ENCODE measurements at places on chromosomes 7 and 10. TPM values are rescaled to one million over a fixed set of nuclear protein-coding genes. Genes with fewer than 3 reads are reported as not detected.

- no peak for DNase-seq
- H3K27ac ChIP-seq = peak overlapping the region; percentile 45
- H3K4me3 ChIP-seq = no peak overlapping the region
- no peaks in the 10 kb centered on the region for H3K27me3 ChIP-seq
Measured at GRCh38 chr7:17015598-17016031, 133.8 kb upstream of the AGR3 start.

DNA sequence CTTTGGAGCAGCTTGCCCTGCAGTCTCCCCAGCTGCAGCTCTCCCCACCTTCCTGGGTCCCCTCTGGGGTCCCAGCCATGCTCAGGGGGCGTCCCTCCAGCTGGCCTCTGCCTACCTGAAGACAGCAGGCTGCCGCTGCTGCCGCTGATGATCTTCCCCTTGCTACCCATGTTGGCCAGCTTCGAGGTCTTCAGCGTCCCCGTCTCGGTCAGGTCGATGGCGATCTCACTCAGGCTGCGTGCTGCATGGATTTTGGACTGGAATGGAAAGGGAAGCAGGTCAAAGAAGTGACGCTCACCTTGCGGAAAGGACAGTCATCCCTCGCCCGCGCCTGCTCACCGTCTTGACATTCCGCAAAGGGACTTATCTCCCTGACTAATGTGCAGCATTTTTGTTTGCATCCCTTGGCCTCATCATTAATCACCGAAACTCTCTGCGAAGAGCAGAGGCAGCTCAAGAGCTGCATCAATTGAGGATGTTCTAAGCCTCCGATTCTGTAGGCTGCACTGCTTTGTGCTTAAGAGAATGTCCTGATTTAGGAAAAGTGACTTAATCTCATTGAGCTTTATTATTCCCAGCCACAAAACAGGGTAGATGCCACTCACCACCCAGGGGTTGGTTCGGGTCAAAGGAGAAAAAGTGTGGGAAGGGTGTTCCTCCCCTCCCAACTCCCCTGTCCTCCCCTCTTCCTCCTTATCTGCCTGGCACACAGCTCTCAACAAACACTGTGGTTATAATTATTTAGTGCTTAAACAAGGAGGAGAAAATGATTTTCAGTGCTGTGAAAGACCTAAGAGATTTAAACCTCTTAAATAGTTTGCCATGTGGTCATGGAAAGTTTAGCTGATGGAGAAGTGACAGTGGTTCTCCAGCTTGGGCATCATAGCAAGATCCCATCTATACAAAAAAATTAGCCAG is 107.3 kb downstream of the PRPF18 start:
- no peak overlapping the region for H3K27ac ChIP-seq
- no peak for DNase-seq
- H3K4me1 ChIP-seq = no peaks in the 10 kb centered on the region
- H3K4me3 ChIP-seq = no peak overlapping the region
- no peaks in the 10 kb centered on the region for H3K36me3 ChIP-seq

DNA sequence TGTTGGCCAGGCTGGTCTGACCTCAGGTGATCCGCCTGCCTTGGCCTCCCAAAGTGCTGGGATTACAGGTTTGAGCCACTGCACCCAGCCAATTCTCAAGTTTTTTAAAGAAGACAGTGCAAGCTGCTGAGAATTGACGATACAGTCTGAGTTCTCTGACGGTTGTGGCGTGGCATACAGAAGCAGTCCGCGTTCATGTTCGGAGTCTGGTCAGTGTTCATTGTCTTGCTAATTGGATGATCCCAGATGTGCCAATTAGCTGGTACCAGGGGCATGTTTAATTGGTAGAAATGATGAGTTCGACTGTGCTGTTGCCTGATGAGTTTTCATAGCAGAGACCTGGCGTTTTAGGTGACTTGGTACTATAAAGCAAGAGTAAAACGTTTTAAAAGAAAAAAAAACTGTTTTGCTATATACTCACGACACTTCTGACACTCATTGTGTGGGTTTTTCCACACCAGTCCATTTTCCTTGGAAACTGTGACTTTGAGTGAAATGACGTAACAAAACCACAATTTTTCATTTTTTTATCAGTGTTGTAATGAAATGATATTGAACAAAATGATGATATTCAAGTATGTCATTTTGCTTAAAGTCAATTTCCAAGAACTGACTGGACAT is 32.3 kb downstream of the CAMK1D start:
- H3K36me3 ChIP-seq = no peaks in the 10 kb centered on the region
- H3K27me3 ChIP-seq = no peaks in the 10 kb centered on the region
- H3K27ac ChIP-seq = no peak overlapping the region
- H3K4me3 ChIP-seq = no peak overlapping the region
- DNase-seq = no peak
- H3K4me1 ChIP-seq = no peaks in the 10 kb centered on the region

GRCh38 chr7:44104860-44105771 is 971 bp downstream of the AEBP1 start:
- no peaks in the 10 kb centered on the region for H3K27me3 ChIP-seq
- H3K4me1 ChIP-seq = no peaks in the 10 kb centered on the region
- H3K4me3 ChIP-seq = peak overlapping the region; percentile 70

The COX19 gene
- 8.5 TPM for total RNA-seq

The GRID2IP gene
- 0.88 TPM for total RNA-seq

DNA sequence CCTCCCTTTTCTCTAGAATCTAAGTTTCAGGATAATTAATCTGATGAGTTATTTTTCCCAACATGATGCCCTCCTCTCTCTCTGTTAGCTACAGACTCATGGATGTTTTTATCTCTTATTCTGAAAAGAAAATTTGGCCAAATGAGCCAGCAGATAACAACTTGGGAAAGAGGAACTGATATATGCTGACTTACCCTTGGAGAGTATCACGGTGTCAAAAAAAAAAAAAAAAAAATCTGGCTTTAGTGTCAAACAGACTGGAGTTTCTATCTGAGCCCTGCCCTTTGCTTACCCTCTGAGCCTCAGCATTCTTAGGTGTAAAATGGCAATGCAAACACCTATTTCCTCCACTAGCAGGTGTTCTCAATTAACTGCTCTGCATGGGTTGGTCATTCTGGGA is 190.4 kb downstream of the AHR start:
- H3K4me3 ChIP-seq = no peak overlapping the region
- H3K36me3 ChIP-seq = no peaks in the 10 kb centered on the region
- no peaks in the 10 kb centered on the region for H3K27me3 ChIP-seq
- H3K27ac ChIP-seq = peak overlapping the region; percentile 62

DNA sequence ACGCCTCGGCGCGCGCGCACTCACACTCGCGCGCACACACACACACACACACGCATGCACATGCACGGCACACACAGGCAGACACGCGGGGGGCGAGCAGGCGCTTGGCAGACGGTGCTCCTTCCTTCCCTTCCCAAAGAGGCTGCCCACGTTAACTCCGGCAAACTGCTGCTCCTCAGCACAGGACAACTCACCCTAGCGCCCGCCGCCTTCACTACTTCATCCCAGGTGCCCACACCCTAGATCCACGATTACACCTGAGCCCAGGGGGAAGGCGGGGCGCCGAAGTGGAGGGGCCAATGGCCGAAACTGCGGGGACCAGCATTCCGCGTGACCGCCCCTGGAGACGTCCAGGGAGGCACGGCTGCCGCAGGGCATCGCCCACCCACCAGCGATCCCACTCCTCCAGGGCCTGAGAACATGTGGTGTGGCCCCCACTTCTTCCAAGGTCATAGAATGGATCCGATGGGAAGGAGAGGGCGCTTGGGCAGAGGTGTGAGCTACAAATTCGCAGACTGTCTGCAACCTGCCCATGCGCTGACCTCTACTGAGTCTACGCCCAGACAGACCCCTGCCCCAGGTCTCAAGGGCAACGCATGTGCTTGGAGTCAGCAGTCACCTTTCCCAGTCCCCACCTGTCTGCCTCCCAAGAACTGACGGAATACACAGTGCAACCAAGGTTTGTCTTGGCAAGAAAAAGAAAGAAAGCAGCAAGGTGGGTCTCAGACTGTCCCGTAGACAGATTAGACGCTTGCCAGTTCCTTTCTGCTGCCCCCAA is 74.6 kb downstream of the CALN1 start:
- peaks cover 45% of the 10 kb centered on the region for H3K27me3 ChIP-seq
- H3K27ac ChIP-seq = no peak overlapping the region
- H3K4me3 ChIP-seq = peak overlapping the region; percentile 37
- no peak for DNase-seq

GRCh38 chr10:124827474-124827873 is 25.9 kb downstream of the ABRAXAS2 start:
- H3K4me1 ChIP-seq = no peaks in the 10 kb centered on the region
- no peak overlapping the region for H3K4me3 ChIP-seq
- H3K27me3 ChIP-seq = no peaks in the 10 kb centered on the region

GRCh38 chr7:28002638-28003037 is 178.0 kb downstream of the JAZF1 start:
- no peak overlapping the region for H3K4me3 ChIP-seq
- no peaks in the 10 kb centered on the region for H3K27me3 ChIP-seq
- no peak for DNase-seq
- H3K27ac ChIP-seq = no peak overlapping the region
- H3K36me3 ChIP-seq = no peaks in the 10 kb centered on the region

DNA sequence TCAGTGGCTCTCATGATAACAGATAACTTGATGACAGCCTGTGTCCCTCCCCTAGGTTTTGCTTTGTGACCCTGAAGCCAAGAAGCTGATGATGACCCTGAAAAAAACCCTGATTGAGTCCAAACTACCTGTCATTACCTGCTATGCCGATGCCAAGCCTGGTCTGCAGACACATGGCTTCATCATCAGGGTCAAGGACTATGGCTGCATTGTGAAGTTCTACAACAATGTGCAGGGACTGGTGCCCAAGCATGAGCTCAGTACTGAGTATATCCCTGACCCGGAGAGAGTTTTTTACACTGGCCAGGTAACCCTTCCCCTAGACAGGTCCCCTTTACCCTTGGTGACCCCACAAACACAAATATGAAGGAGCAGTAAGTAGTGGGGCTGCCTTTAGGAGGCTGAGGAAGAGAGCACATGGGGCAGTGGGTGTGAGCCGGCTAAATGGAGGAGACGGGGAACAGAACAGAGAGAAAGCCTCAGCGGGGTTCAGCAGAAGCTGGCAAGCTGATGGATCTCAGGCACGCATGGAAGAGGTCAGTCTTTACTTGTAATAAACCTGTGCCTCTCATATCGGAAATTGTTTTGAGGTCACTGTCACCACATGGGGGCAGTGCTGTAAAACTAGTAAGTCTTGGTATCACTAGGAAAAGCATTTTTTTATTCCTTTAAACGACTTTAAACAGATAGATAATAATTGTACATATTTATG is 20.2 kb downstream of the PDCD11 start:
- peak; percentile 52 for DNase-seq
- no peaks in the 10 kb centered on the region for H3K4me1 ChIP-seq
- no peak overlapping the region for H3K4me3 ChIP-seq
- no peak overlapping the region for H3K27ac ChIP-seq
- H3K27me3 ChIP-seq = no peaks in the 10 kb centered on the region

- no peak overlapping the region for H3K4me3 ChIP-seq
- H3K27me3 ChIP-seq = no peaks in the 10 kb centered on the region
- H3K36me3 ChIP-seq = no peaks in the 10 kb centered on the region
- DNase-seq = no peak
- H3K4me1 ChIP-seq = no peaks in the 10 kb centered on the region
Measured at GRCh38 chr7:35446091-35446490, 192.2 kb upstream of the TBX20 start.

- H3K36me3 ChIP-seq = no peaks in the 10 kb centered on the region
- H3K4me1 ChIP-seq = no peaks in the 10 kb centered on the region
- peak overlapping the region; percentile 60 for H3K27ac ChIP-seq
- H3K4me3 ChIP-seq = no peak overlapping the region
- H3K27me3 ChIP-seq = no peaks in the 10 kb centered on the region
- no peak for DNase-seq
Measured at GRCh38 chr7:13028036-13028824, 340.8 kb downstream of the ARL4A start.

The ZNF789 gene
- 4.6 TPM for total RNA-seq

GRCh38 chr10:43259213-43259991 is 7.5 kb downstream of the RASGEF1A start:
- H3K27me3 ChIP-seq = no peaks in the 10 kb centered on the region
- no peak overlapping the region for H3K4me3 ChIP-seq
- DNase-seq = no peak

DNA sequence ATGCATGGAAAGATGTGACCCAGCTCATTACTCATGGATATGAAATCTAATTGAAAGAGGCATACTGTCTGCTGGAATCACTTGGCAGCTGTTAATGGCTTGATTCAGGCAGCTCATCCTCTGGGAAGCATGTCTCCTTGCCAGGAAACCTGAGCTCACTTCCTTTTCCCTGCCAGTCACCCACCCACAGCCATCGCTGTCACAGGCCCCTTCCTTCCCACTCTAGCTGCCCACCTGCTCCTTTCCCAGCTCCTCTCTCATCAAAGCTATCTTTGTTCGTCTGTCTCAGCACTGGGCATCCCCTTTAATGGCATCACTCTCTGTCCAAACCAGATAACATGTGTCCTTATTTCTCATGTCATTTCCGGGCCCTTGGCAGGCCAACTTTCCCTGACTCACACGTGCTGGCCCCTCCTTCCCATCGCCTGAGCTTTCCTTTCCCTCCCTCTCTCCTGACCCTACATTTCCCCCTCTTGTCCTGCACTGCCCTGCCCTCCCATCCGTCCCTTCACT is 721.9 kb downstream of the TNS3 start:
- no peak for DNase-seq
- no peak overlapping the region for H3K27ac ChIP-seq
- no peak overlapping the region for H3K4me3 ChIP-seq
- H3K27me3 ChIP-seq = no peaks in the 10 kb centered on the region
- H3K4me1 ChIP-seq = no peaks in the 10 kb centered on the region
- H3K36me3 ChIP-seq = no peaks in the 10 kb centered on the region

- no peak overlapping the region for H3K27ac ChIP-seq
- no peak for DNase-seq
- H3K27me3 ChIP-seq = no peaks in the 10 kb centered on the region
- no peaks in the 10 kb centered on the region for H3K4me1 ChIP-seq
Measured at GRCh38 chr10:58638388-58638787, 125.7 kb downstream of the BICC1 start.

- DNase-seq = peak; percentile 4
- no peaks in the 10 kb centered on the region for H3K4me1 ChIP-seq
- no peak overlapping the region for H3K27ac ChIP-seq
- H3K27me3 ChIP-seq = no peaks in the 10 kb centered on the region
- H3K36me3 ChIP-seq = no peaks in the 10 kb centered on the region
- H3K4me3 ChIP-seq = no peak overlapping the region
Measured at GRCh38 chr10:69631566-69631965, 1.5 kb downstream of the FAM241B start.

Measured in breast epithelium (tissue), 4 donors.